CD4-positive, alpha-beta T cell treated with Interferon alpha-2 for 1 hour (primary cell): ENCODE measurements at places on chromosomes 11 and 22.

GRCh38 chr11:14140991-14141390 is 178.5 kb downstream of the SPON1 start:
- no peak for DNase-seq

- no peak for DNase-seq
Observed at GRCh38 chr11:132036746-132037466, 666.5 kb downstream of the NTM start.

DNA sequence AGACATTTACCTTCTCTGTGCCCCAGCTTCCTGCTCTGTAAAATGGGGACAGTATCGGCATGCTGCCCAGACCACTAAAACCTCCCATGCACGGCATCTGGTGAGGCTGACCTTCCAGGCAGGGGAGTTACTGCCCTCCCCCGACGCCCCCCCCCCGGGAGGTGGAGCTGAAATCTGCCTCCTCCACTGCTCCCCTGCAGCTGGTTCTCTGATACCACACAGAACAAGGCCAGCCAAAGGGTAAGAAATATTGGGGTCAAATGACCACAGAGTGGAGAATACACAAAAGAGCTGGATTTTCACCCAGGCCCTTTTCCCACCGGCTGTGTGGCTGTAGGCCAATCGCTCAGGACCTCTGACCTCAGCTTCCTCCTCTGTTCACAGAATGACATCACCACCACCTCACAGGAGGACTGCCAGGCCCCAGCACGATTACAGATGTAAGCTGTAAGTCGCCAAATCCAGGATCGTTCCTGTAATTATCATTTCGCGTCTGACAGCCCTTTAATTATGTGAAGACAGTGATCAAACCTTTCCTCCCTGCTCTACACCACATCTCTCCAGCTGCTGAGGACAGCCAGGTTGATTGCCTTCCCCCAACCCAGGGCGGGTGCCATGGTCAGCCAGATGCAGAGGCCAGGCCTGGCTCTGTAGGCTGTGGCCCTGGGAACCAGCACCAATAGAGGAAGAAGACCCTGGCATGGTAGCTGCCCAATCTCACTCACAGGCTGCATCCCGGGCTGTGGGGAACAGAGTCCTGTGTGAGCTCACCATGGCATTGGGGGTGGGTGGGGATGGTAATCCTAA is 35.7 kb upstream of the KLHL35 start:
- DNase-seq: no peak

GRCh38 chr11:91913407-91913806 is 311.2 kb upstream of the FAT3 start:
- DNase-seq: no peak

DNA sequence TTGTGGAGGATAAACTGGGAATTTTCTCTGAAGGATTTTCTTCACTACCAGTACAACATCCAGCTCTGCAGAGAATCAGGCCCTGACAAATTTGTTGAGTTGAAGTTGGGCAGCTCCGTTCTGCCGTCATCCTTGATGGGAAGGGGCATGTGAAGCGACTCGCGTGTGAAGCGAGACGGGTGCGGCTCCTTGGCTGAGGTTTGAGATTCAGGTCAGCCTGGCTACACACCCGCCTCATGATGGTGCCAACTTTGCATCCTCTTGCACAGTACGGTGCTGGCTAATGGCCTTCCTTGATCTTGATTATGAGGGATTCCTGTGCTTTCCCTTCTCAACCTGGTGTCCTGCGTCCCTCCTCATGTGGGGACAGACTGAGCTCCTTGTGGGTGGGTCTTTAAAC is 19.7 kb upstream of the CDC42EP2 start:
- no peak for DNase-seq

- DNase-seq: no peak
Observed at GRCh38 chr11:128604723-128605122, 17.4 kb upstream of the ETS1 start.

GRCh38 chr11:67320691-67321090 is 17.4 kb downstream of the SSH3 start:
- no peak for DNase-seq

DNA sequence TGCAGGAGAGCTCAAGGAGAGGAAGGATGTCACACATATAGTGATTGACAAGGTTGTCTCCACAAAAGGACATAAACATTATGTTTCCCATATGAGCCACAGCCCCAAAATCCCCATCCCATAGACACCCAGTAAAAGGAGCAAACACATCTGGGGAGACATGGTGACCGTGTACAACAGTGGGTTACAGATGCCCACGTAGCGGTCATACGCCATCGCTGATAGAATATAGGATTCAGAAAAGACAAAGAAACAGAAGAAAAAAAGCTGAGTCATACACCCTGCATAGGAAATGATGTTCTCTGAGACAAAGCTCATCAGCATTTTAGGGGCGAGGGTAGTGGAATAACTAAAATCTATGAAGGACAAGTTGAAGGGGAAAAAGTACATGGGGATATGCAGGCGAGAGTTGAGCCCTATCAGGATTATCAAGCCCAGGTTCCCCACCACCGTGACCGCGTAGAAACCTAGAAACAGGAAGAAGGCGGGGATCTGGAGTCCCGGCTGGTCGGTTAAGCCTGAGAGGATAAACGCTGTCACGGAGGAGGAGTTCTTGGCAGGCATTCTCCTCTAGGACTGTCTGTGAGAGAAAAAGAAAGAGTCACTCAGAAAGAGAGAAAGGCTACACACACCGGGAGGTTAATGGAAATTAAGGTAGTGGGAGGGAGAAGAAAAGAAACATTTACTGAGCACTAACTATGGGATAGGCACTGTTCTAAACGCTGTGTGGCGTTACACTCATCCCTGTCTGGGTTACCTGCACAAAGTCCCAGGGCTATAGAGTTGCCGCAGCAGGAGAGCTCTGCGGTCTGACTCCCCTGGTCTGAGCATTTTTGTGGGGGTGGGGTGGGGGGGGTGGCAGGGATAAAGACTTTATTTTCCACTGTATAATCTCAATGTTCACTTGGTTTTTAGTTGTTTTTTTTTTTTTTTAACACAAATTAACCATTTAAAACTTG is 36.1 kb upstream of the OR8B8 start:
- no peak for DNase-seq
